ENCODE measurements at places on chromosomes 6 and 20.

- H3K27ac ChIP-seq, result no peak overlapping the region
- no peak for DNase-seq
- H3K4me1 ChIP-seq, result peaks cover 8% of the 10 kb centered on the region
- no peaks in the 10 kb centered on the region for H3K36me3 ChIP-seq
- peaks cover 16% of the 10 kb centered on the region for H3K27me3 ChIP-seq
- H3K4me3 ChIP-seq, result no peak overlapping the region
Observed at GRCh38 chr6:144159223-144159622, 8.9 kb downstream of the STX11 start.

DNA sequence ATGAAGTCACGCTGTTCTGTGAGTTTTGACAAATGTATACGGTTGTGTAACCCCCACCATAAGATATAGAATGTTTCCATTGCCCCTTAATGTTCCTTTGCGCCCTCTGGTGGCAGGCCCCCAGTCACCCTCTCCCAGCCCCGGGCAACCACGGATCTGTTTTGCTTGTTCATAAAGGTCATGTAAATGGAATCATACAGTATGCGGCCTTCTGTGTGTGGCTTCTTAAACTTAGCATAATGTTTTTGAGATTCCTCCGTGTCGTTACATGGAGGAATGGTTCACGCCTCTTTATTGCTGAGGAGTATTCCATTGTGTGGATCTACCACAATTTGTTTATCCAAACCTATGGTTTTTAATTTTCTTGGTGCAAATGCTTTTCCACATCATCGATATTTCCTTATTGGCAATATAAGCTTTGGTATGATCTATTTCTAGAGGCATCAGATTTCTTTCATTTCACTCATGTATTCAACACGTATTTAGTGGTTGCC is 28.4 kb downstream of the LYRM2 start:
- peak; percentile 63 for DNase-seq
- no peaks in the 10 kb centered on the region for H3K4me1 ChIP-seq
- no peak overlapping the region for H3K4me3 ChIP-seq
- no peaks in the 10 kb centered on the region for H3K27me3 ChIP-seq
- no peaks in the 10 kb centered on the region for H3K36me3 ChIP-seq

DNA sequence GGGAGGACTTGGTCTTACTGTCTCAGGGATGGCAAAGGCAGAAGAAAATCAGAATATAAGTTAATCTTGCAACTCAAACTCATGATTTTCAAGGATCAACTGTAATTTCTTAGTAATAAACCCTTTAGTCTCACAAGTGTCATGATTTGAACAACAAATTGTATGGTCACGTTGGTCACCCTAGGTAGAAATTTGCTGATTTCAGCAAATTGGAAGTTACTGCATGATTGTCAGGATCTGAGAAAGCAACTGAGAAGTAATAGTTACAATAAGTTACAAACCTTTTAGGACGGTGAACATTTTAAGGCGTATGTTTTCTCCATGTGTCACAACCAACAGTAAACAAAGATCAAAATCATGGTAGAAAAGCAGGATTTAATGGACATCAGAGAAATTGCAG is 375.2 kb downstream of the PLCB1 start:
- no peaks in the 10 kb centered on the region for H3K27me3 ChIP-seq
- DNase-seq, result no peak
- no peak overlapping the region for H3K27ac ChIP-seq
- no peaks in the 10 kb centered on the region for H3K4me1 ChIP-seq
- no peak overlapping the region for H3K4me3 ChIP-seq

- no peaks in the 10 kb centered on the region for H3K27me3 ChIP-seq
- H3K4me3 ChIP-seq, result no peak overlapping the region
- no peak for DNase-seq
- H3K4me1 ChIP-seq, result peaks cover 10% of the 10 kb centered on the region
- peak overlapping the region; percentile 11 for H3K27ac ChIP-seq
- H3K36me3 ChIP-seq, result no peaks in the 10 kb centered on the region
Observed at GRCh38 chr20:39893003-39893685, 795.9 kb downstream of the MAFB start.

GRCh38 chr6:91221072-91221720 is 634.3 kb upstream of the MAP3K7 start:
- DNase-seq, result no peak
- H3K4me1 ChIP-seq, result peaks cover 20% of the 10 kb centered on the region
- no peak overlapping the region for H3K4me3 ChIP-seq
- peak overlapping the region; percentile 13 for H3K27ac ChIP-seq

- peaks cover 45% of the 10 kb centered on the region for H3K4me1 ChIP-seq
- H3K36me3 ChIP-seq, result no peaks in the 10 kb centered on the region
- DNase-seq, result no peak
- no peaks in the 10 kb centered on the region for H3K27me3 ChIP-seq
- H3K27ac ChIP-seq, result no peak overlapping the region
- no peak overlapping the region for H3K4me3 ChIP-seq
Observed at GRCh38 chr6:132062626-132063025, 111.5 kb upstream of the CCN2 start.

- peaks cover 59% of the 10 kb centered on the region for H3K4me1 ChIP-seq
- no peak overlapping the region for H3K27ac ChIP-seq
- no peak overlapping the region for H3K4me3 ChIP-seq
- DNase-seq, result no peak
- peaks cover 14% of the 10 kb centered on the region for H3K27me3 ChIP-seq
Observed at GRCh38 chr6:168157272-168158212, 78.5 kb upstream of the FRMD1 start.

GRCh38 chr6:57173056-57173885 is 1.1 kb downstream of the BAG2 start:
- peaks cover 12% of the 10 kb centered on the region for H3K27me3 ChIP-seq
- H3K4me1 ChIP-seq, result peaks cover 30% of the 10 kb centered on the region
- no peaks in the 10 kb centered on the region for H3K36me3 ChIP-seq
- H3K27ac ChIP-seq, result peak overlapping the region; percentile 94
- peak overlapping the region; percentile 87 for H3K4me3 ChIP-seq

- H3K4me1 ChIP-seq, result peaks cover 26% of the 10 kb centered on the region
- peak overlapping the region; percentile 44 for H3K27ac ChIP-seq
- no peaks in the 10 kb centered on the region for H3K36me3 ChIP-seq
- DNase-seq, result no peak
- no peak overlapping the region for H3K4me3 ChIP-seq
Observed at GRCh38 chr6:16322666-16323312, 84.4 kb downstream of the GMPR start.

GRCh38 chr6:72149715-72150114 is 263.4 kb downstream of the RIMS1 start:
- H3K4me1 ChIP-seq, result peaks cover 5% of the 10 kb centered on the region
- H3K27ac ChIP-seq, result no peak overlapping the region
- H3K36me3 ChIP-seq, result peaks cover 9% of the 10 kb centered on the region

DNA sequence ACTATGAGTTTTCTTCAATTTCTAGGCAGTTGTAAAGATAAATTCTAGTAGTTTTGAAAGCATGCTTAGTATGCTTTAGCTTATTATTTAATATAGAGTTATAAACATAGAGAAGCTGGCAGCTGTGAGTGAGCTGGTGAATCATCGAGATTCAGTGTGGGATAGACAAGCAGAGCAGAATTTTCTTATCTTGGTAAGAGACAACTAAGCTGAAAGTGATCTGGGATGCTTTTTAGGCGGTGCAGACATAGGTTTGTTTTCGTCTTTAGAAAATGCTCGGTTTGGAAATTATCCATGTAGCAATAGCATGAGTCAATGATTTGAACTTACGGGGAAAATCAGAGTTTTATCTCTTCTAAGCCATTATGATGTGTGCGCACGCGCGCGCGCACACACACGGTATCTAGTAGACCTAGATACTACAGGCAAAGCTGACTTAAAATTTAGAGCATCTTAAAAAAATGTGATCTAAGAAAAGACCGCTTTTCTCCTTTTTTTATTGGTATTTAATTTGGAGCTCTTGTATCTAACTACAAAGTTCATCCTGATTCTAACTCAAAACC is 128.3 kb upstream of the MAP3K7 start:
- no peak overlapping the region for H3K27ac ChIP-seq
- peaks cover 3% of the 10 kb centered on the region for H3K27me3 ChIP-seq
- no peaks in the 10 kb centered on the region for H3K36me3 ChIP-seq
- no peaks in the 10 kb centered on the region for H3K4me1 ChIP-seq

- H3K36me3 ChIP-seq, result no peaks in the 10 kb centered on the region
- H3K27ac ChIP-seq, result no peak overlapping the region
- no peaks in the 10 kb centered on the region for H3K4me1 ChIP-seq
- H3K4me3 ChIP-seq, result no peak overlapping the region
- H3K27me3 ChIP-seq, result peaks cover 2% of the 10 kb centered on the region
- no peak for DNase-seq
Observed at GRCh38 chr6:159871241-159871640, 19.5 kb upstream of the MAS1 start.

DNA sequence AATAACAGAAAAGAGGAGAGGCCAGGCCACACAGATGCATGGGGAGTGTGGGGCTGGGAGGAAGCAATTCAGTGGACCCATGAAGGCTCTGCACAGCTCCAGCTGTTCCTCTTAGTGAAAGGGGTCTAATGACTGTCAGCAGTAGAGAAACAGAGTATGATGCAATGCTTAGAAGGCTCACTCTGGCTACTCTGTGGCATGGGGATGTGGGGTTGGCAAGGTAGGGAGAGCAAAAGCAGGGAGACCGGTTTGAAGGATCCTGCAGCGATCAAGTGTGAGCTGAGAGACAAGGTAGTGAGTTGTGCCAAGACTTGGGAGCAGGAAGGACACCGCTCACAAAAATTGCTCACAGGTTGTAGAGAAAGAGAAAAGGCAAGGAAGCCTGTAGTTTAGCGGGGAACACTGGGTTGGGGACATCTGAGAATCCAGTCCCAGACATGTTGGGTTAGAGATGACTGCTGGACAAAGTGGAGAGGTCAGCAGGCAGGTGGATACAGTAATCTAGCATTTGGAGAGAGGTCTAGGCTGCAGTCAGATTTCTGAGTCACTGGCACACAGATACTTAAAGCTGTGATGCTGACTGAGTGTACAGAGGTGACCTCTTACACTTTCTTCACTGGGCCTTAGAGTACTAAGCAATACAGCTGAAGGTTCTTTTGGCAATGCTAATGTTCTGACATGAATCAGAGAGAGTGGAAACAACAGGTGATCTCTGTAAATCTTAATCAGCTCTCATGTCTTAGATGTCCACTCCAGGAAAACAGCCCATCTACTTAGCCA is 27.1 kb downstream of the NAPB start:
- peak overlapping the region; percentile 28 for H3K27ac ChIP-seq
- H3K27me3 ChIP-seq, result no peaks in the 10 kb centered on the region
- H3K36me3 ChIP-seq, result peaks cover 13% of the 10 kb centered on the region
- DNase-seq, result no peak
- no peaks in the 10 kb centered on the region for H3K4me1 ChIP-seq
- H3K4me3 ChIP-seq, result no peak overlapping the region

GRCh38 chr6:161557333-161558107 is 283.7 kb upstream of the AGPAT4 start:
- H3K36me3 ChIP-seq, result peaks cover 12% of the 10 kb centered on the region
- no peak overlapping the region for H3K4me3 ChIP-seq
- no peaks in the 10 kb centered on the region for H3K27me3 ChIP-seq
- no peak for DNase-seq

DNA sequence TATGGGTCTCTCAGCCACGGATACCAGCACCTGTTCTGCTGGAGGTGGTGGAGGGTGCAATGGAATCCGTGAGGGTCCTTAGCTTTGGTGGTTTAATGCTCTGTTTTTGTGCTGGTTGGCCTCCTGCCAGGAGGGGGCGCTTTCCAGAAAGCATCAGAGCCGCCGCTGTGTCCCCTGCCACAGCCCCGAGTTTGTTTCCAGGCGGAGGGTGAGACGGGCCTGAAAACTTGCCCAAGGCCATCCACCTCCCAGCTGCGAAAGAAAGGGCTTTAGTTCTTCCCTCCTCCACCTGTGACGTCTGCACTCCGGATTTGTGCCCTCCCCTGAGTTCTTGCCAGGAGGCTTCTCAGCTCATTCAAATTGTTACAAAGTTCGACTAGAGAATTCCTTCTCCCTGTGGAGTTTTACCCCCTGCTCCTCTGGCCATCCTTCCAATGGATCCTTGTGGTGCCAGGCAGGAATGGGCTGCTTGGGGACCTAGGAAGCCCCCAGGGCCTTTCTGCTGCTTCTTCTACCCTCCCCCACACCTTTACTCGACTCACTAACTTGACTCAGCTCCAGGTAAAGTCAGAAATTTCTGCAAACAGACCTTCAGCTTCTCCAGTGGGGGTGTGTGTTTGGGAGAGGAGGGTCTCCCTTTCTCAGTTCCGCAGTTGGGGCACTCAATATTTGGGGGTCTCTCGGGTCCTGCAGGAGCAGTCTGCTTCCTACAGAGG is 873.7 kb downstream of the KIF16B start:
- peaks cover 5% of the 10 kb centered on the region for H3K36me3 ChIP-seq
- no peaks in the 10 kb centered on the region for H3K4me1 ChIP-seq
- H3K27ac ChIP-seq, result no peak overlapping the region

DNA sequence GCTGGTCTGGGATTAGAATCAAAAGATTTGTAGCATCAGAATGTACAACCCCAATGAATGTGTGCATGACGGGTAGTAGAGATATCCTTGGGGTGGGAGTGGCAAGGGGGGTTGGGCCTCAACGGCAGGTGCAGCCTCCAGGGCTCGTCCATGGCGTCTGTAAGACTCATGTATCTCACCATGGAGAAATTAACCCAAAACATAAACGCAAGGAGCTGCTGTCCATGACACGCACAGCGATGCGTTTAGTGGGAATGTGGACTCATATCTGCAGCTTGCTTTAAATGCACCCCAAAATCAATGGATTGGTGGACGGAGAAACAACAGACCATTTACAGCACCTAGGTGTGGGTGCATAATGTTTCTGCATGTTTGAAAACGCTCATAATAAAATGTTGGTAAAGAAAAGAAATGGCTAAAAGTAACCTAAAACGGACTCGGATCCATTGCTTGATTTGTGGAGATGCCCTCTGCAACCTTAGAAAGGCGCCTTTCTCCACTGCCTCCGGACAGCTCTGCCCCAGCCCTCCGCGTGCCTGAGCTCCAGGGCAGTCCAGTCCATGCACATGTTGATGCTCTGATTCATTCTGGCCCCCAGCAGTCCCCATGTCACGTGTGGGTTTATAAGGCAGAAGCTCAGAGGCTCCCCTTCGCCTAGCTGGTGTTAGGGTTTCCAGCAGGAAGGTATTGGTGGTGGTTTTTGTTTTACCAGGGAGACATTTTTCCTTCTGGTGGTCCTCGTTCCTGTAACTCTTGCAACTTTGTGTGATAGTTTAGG is 24.5 kb downstream of the PYGB start:
- H3K4me1 ChIP-seq, result peaks cover 8% of the 10 kb centered on the region
- no peak for DNase-seq
- H3K27ac ChIP-seq, result peak overlapping the region; percentile 52
- H3K4me3 ChIP-seq, result no peak overlapping the region
- H3K27me3 ChIP-seq, result no peaks in the 10 kb centered on the region

DNA sequence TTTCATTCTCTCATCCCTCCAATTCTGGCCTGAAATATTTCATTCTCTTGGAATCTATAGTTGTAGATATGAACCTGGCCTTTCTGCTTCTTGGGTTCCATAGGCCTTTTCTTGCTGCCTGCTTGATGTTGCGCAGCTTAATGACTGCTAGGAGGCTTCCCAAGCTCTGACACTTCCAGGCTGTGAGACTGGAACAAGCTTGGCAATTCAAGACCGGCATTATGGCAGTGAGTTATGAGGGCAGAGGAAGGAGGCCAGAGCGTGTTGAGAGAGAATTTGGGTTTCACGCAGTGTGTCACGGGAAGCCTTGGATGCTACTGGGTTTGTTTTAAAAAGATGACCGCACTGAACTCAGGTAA is 948 bp upstream of the DNAJC5 start:
- peaks cover 29% of the 10 kb centered on the region for H3K4me1 ChIP-seq
- no peak for DNase-seq
- H3K27ac ChIP-seq, result no peak overlapping the region
- H3K36me3 ChIP-seq, result no peaks in the 10 kb centered on the region

- H3K36me3 ChIP-seq, result no peaks in the 10 kb centered on the region
- H3K27ac ChIP-seq, result no peak overlapping the region
- no peak overlapping the region for H3K4me3 ChIP-seq
- no peak for DNase-seq
- peaks cover 3% of the 10 kb centered on the region for H3K27me3 ChIP-seq
- H3K4me1 ChIP-seq, result no peaks in the 10 kb centered on the region
Observed at GRCh38 chr6:25727028-25727427, 27.5 kb upstream of the SLC17A4 start.
